ENCODE measurements at places on chromosomes 7 and 10.

DNA sequence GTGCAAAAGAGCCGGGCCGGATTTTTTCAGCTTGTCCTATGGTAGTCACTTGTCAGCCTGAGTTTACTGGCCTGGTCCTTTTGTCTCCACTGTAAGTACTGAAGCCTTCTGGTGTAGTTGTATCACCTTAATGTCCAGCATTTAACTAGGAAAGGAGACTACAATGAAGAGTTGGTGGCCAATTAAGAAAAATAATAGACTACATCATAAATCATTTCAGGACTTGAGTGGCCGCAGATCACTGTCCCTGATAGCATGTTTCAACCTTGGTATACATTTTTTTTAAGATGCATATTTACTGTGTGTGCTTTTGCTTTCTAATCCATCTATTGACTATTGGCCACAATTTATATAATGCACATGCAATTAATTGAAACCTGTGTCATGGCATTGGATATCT is 6.1 kb downstream of the FZD1 start:
- DNase-seq = no peak

- no peak for DNase-seq
These were observed 26.9 kb downstream of the IL2RA start for GRCh38 chr10:6035101-6035834.

DNA sequence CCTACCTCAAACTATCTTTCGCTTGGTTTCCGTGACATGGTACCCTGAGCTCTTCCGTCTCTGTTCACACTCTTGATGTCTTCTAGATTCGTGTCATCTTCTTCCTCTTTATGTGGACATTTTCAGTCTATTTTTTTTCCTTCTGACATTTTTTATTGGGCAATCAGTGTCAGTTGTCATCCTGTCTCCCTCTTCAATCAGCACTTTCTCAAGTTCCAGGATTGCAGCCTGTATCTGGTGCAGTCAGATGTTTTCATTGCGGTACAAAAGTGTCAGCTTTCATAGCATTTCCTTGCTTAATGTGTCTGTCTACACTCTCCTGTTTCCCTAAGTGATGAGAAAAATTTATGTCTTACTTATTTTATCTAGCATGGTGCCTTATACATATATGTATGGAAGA is 51.1 kb upstream of the ETV1 start:
- no peak for DNase-seq

- DNase-seq = no peak
These were observed 13.7 kb upstream of the GPR141 start for GRCh38 chr7:37669818-37670217.

DNA sequence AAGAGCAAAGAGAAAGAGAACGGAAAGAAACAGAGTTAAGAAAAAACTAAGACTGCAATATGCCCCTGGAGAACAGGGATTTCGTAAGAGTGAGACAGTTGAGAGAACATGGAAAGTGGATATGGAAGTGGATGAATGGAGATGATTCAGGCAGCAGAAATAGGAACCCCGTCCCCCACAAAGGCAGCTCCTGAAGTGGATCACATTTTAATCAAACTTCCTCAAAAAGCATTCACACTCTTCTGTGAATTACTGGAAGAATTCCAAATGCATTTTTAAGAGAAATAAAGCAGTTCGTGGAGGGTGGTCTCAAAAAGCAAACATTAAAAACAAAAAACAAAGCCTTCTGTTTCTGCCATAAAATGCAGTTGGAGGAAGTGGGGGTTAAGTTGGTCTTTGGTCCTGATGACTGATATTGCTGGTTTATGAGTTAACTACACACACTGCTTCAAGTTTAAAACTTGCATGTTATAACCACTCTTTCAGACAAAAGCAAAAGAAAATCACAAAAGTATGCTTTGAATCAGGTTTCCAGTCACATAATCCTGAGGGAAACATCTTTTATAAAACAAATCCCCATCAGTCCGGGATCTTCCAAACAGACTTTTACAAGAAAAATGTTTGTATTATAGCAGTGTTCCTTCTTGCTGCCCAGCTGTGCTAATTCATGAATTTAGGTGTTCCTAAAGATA is 214.3 kb downstream of the FANK1 start:
- no peak for DNase-seq
